HFF-Myc (cell line): ENCODE measurements at places on chromosomes 6 and 20.

DNA sequence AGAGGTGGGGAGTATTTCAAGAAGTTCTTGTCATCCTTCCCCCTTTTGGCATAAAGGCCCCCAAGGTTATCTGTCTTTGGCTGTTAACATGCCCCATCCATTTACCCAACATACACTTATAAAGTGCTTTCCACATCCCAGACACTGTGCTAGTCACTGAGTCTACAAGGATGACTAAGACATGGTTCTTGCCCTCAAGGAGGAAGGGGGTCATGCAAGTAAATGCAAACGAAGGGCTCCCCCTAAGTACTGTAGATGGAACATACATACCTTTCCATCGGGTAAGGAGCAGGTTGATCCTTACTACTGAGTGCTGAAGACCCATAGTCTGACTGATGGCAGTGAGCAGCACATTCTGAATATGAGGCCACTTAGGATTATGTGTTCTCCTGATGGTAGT is 38.3 kb downstream of the HECA start:
- DNase-seq: peak; percentile 9

GRCh38 chr20:42474646-42475045 is 715.1 kb downstream of the PTPRT start:
- no peak for DNase-seq

DNA sequence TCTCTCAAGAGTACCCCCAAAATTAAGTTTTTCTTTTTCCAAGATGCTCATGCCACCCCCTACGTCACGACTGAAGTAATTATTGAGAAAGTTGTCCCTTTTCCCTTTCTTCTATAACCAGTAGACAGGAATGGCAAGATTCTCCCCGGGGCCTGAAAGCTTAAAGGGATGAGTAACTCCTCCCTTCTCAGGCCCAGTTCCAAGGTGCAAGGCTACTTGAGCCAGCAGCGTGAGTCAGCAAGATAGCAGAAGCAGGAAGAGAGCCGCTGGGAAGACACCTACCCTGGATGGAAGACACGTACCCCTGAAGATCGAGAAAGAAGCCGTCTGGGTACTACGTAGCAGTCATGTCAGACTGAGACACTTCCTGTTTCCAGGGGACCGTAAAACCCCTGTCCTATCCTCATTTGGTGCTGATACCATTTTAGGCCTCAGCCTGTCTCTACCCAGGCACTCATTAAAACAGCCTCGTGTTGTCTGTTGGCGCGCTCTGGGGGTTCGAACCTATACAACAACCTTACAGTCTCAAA is 241.0 kb downstream of the ADGRG6 start:
- no peak for DNase-seq

DNA sequence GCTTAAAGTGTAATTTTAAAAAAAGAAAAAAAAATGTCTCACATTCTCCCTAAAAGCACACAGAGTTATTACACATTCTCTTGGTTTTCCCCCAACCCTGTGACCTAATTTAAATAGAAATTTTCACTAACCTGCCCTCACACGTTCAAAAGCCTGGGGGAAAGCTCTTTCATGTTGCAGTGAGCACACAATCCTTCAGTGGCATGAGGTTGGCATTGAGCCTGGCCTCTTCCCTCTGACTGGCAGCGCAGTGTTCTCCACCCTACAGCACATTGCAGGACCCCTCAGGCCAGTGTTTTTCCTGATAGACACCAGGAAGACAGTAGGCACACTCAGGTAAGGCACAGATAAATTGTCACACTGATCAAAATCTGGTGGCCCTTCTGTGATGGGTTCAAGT is 34.1 kb downstream of the TNFRSF21 start:
- no peak for DNase-seq

- no peak for DNase-seq
Observed at GRCh38 chr20:43825051-43825402, 89.6 kb upstream of the TOX2 start.

DNA sequence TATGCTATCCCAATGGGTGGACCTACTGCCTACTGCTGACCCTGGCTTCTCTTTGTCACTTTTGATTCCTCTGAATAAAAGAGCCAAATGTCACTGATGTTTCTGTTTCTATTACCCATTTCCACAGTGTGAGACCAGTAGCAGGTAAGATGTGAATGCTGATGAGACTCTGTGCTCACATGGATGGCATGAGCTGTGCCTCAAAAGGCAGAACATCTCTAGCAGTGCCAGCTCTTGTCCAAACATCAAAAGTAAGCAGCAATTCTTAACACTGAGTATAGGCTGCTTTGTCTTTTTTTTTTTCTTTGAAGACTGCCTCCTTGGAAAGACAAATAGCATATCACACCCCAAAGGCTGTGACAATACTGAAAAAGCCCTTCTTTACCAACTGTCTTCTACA is 459.2 kb upstream of the RUNX2 start:
- no peak for DNase-seq

GRCh38 chr6:149089510-149089909 is 228.0 kb upstream of the TAB2 start:
- no peak for DNase-seq

DNA sequence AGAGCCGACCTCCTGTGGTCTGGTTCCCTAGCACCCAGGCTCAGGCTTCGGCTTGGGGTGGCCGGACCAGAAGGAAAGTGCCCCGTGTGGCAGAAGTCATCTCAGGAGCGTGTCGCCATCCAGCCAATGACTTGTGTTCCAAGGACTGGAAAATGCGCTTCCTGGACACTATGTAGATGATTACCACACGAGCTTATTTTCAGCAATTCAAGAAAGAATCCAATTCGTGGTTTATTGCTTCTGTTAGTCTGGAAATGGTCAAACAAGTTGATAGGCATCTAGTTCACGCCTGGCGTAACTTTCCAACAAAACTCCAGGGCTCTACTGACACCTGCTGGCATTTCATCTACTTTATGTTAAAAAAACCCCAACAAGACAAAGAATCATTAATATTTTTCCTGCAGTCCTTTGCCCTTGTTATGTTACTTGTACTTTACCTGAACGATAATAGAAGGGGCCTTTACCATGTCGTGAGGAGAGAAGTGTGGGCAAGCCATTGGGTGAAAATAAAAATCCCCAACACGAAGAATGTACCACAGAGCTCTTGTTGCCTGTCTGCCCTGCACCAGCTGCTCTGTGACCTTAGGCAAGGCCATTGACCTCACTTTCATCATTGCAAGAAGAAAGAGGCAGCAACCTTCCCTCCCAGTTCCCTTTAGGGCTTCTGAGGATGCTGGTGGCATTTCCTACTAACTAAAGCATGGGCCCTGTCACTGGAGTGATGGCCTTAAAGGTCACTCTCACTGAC is 154.7 kb upstream of the LAMP5 start:
- DNase-seq: peak; percentile 51

- DNase-seq: peak; percentile 45
Observed at GRCh38 chr6:78867370-78868040, at the start of gene IRAK1BP1. IRAK1BP1 (plus strand) TSS chr6:78867551; CDS start chr6:78867577, 26 bp downstream.

GRCh38 chr6:3654898-3655297 is 96.6 kb downstream of the PXDC1 start:
- DNase-seq: no peak

DNA sequence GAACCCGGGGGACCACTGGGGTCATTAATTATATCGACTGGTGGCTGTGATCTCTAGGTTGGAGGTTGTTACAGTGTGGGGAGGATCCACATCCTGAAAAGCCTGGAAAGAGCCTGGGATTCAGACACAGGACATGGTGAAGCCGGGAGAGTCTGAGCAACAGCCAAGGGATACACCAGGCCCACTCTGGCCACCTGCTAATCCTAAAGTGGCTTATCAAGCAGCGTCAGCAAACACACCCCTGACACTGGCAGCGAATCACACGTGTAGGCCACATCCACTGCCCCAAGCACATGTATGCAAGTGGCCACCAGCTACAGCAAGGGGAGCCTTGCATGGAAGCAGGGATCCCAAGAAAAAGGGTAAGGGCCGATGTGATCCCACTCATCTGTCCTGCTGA is 41.0 kb downstream of the GFOD1 start:
- no peak for DNase-seq

- no peak for DNase-seq
Observed at GRCh38 chr6:134816780-134817179, 133.1 kb downstream of the ALDH8A1 start.

DNA sequence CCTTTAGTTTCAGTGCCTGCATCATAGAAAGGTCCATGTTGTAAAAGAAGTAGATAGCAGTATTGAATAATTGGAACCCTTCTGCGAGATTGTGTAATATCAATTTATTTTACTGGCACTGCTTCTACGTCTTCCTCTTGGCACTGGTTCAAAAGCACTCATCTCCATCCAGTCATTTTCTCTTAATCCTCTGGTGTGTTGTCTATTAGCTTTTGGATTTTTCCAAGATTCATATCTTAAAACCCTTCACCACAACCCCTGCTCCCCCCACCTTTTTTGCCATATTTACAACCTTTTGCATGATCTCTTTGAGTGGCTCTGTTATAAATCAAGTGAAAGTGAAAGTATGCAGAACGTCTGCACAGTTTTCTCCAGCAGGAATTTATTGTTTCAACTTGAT is 76.6 kb upstream of the HSF2 start:
- DNase-seq: no peak

- no peak for DNase-seq
Observed at GRCh38 chr20:34368547-34368946, 5.5 kb downstream of the ITCH start.

DNA sequence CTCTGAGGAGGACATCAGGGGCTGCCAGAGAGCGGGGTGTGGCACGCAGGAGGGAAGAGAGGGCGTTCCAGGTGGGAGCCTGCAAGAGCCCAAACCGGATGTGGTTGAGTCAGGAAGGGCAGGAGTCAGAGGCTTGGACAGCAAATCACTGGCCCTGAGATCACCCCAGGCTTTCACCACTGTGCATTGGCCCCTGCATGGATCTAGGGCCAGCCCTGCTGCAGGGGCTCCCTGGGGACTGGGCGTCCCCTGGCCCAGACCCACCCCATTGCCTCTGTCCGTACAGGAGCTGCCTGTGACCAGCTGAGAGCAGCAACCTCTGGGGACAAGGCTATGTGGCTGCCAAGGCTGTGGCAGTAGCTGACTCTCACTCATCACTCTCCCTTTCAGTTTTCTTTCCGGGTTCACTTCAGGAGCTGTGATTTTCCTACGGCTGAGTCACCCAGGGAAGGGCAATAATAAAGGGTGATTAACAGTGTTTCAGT is 33.9 kb downstream of the KCNK17 start:
- no peak for DNase-seq

DNA sequence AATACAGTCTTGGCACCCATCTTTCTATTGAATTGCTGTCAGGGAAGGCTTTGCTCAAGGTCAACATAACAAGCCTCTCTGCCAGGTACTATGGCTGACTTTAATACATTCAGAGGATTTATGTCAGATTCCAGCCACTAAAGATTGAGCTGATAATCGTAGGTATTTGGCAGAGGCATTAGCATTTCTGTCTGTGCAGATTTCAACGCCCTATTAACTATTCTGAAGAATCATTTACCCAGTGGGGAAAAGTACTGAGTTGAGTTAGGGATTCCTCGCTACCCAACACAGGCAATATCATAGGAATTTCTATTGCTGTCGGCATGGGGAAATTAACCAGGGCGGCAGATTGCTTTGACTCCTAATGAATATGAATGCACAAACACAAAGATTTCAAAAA is 233.7 kb upstream of the SPTLC3 start:
- DNase-seq: no peak

GRCh38 chr6:159301277-159301676 is 132.1 kb downstream of the FNDC1 start:
- DNase-seq: no peak

GRCh38 chr6:57017841-57018240 is 28.7 kb upstream of the KIAA1586 start:
- DNase-seq: no peak

- DNase-seq: no peak
Observed at GRCh38 chr6:30171677-30172471, 8.5 kb downstream of the TRIM15 start.

- no peak for DNase-seq
Observed at GRCh38 chr6:73471686-73472290, 10.3 kb downstream of the MTO1 start.

- no peak for DNase-seq
Observed at GRCh38 chr6:16781348-16782169, 20.3 kb upstream of the ATXN1 start.

- DNase-seq: peak; percentile 52
Observed at GRCh38 chr6:42404484-42404883, 47.2 kb downstream of the TRERF1 start.

DNA sequence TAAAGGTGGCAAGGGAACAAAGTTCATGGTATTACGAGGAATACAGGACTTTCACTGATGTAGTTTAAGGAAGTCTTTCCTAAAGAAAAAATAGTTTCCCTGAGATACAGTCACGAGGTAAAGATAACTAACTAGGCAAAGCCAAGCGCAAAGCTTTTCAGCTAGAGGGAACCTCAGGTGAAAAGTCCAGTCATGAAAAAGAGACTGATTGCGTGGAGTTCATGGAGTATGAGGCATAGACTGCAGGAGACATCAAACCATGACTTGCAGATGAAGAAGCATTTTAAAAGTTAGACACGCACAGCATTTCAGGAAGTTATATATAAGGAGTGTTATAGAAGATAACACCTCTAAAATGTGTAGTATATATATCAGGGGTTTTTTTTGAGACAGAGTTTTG is 205.6 kb upstream of the ZNF184 start:
- DNase-seq: no peak

GRCh38 chr6:109002051-109002697 is 92.5 kb downstream of the SESN1 start:
- DNase-seq: no peak

DNA sequence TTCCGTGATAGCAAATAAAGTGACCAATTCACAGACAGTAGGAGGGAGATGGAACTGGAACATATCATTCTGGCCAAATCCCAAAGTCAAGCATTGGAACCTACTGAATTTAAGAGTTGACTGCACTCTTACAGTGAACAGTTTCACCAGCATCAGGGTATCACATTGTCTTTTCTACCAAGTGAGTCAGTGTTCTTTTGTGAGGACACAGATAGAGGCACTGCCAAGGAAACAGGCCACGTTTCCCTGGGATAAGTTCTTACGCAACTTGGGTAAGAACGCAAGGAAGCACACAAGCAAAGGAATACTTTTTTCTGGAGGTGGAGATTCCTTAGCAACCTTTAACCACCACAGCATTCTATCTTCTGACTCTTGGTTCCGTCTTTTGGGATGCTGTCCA is 28.6 kb upstream of the ENPP5 start:
- no peak for DNase-seq
